ENCODE measurements at places on chromosomes 16 and 17.
A peak's percentile ranks its signal among the peaks of the same experiment; 100 is the strongest.

GRCh38 chr16:28623172-28623711 lies 13.4 kb upstream of the SULT1A1 start:
- peak; percentile 74 for DNase-seq

DNA sequence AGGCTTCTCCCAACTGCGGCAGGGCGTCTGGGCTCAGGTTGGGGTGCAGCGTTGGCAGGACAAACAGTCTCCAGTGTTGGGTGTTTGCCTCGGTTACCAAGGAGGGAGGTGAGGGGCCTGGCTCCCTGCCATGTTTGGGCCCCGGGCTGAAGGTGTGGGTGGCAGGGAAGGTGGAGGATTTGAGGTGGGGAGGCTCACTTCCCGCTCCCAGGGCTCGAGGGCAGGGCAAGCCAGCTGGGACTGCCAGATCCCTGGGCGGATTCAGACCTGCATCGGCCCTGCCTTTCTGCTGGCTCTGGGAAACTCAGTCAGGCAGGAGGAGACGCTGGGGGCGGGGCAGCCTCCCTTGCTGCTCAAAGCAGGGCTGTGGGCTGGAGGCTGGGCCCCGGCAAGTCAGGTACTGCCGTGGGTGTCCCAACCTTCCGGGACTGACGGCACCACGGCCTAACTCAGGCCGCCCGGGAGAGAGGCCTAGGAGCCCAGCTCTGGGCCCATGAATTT lies 31.3 kb upstream of the KRT17 start:
- DNase-seq: no peak

DNA sequence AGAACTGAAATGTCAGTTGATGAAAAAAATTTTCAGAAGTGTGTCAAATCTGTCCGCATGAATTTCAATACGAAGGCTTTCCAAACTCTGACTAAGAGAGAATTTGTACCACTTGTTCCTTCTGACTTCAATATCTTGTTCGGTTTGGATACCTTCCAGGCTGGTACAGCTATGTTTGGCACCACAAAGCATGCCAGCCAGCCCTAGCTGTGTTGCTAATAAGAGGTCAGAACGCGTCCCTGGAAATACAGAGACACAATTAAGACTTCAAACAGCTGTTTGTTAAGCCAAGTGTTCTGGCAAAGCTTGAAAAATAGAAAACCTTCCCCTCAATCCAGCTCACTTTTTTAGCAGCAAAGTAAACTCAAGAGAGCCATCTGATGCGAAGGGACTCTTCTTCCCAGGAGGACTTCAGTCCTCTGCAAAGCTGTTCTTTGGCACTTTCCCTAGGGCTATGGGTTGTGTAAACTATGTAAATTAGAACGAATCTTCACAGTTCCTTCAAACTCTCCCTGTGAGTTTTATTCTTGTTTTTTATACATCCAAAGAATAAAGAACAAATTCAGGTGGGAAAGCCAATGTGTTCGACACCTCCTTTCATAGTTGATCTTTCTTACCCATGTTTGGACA lies 35.1 kb downstream of the GRB2 start:
- DNase-seq: no peak

GRCh38 chr16:50567651-50568050 lies 19.5 kb downstream of the NKD1 start:
- DNase-seq: no peak

- peak; percentile 69 for DNase-seq
These were observed 5.2 kb downstream of the ASGR1 start for GRCh38 chr17:7173687-7174602.

- no peak for DNase-seq
These were observed 83.5 kb upstream of the IRX5 start for GRCh38 chr16:54847207-54847606.
